Dorsolateral prefrontal cortex (tissue), 122 donors: ENCODE measurements at places on chromosomes 7 and 10.

- peak; percentile 29 for DNase-seq
Measured at GRCh38 chr10:114174695-114175188, 739 bp upstream of the CCDC186 start.

DNA sequence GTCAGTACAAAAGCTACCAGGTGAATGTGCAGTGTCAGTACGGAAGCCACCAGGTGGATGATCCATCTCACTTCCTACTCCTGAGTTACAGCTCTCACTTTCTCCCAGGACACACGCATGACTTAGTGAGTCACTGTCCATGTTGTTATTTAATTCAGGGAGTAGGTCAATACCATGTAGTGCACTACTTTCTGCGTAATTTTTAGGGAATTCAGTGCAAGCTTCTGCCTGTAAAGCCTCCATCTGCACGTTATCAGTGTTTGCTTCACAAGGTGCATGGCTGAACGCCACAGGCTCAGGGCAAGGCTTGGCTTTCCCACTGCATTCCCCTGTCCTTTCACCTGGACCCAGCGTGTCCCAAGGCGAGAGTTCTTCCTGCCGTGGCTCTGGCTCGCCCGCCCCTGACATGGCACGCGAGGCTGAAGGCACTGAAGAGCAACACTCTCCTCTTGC, 59.5 kb downstream of the LARP4B start:
- no peak for DNase-seq

- DNase-seq = no peak
Measured at GRCh38 chr10:124745252-124745651, 1.1 kb upstream of the FAM53B start.

- no peak for DNase-seq
Measured at GRCh38 chr10:124650820-124651401, 93.3 kb downstream of the FAM53B start.

GRCh38 chr10:124904796-124905195, 37.1 kb upstream of the ZRANB1 start:
- no peak for DNase-seq

GRCh38 chr10:92574548-92575261, 812 bp upstream of the IDE start:
- no peak for DNase-seq

DNA sequence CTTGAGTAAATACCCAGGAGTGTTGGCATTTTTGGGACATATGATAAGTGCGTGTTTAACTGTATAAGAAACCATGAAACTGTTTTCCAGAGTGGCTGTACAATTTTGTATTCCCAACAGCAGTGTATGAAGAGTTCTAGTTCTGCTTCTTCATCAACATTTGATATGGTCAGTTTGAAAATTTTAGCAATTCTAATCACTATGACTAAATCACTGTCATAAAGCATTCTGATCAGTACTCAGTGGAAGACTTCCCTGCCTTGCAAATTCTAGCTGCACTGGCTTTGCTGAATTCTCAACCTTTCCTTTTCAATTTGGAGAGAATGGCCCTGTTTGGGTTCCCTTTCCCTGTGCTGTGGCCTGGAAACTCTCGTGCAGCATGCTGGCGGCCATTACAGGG, 18.6 kb upstream of the FAM221A start:
- DNase-seq = no peak

DNA sequence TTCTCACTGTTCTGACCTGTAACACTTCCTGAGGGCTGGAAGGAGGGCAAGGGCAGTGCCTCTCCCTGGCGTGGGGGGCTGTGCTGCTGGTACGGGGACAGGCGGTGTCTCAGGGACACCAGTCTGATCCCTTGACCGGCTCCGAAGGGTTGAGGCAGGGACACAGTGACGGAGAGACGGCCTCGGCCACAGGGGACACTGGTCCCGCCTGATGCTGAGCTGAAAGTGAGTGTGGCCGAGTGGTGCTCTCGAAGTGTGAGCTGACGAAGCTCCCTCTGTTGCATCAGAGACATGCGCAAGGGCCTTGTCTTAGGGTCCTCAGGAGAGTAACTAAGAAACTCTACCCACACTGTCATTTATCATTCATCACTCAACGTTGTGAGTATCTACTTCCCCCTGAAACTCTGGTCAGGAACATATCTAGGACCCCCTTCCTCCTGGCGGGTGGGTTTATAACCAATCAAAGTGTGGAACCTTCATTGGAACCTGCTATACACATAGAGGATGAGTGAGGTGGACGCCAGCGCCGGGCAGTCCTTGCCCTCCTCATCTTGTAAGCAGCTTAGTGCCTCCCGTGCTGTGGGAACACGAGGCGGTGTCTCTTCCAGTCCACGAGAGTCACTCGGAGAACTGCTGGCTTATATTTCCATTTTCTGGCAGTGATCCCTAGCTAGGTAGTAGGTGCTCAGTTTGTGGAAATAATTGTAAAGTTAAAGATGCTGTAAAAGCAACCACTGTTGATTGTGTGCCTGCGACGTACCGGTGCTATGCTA, 283.1 kb downstream of the DNAJB6 start:
- DNase-seq = no peak

- DNase-seq = no peak
Measured at GRCh38 chr10:31147210-31147608, 115.5 kb upstream of the ZNF438 start.

GRCh38 chr7:149776848-149777407, 3.5 kb upstream of the ZNF467 start:
- DNase-seq = no peak

DNA sequence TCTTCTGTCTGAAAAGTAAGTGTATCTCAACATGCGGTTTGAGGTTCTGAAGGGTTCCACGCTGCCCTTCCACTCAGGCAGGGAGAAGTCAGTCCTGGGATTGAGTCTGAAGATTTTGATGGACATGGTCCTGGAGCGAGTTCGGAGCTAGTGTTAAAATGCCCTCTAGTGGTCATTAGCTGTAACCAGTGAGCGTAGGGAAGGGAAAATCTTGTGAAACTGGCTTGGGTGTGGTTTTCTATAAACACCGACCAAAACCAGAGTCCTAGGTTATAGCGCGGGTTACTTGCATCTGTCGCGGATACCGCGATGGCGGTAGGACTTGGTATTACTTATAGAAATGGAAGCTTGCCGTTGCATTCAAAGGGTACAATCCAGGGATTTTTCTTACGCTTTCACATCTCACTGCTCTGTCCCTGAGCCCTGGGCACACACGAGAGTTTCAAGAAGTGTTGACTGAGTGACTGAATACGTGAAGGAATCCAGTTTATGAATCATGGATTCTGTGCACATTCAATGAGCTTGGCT, 348.2 kb upstream of the C7orf33 start:
- no peak for DNase-seq

GRCh38 chr7:66668677-66669076, 40.0 kb downstream of the KCTD7 start:
- DNase-seq = no peak

GRCh38 chr7:123717689-123718088, 31.1 kb downstream of the WASL start:
- no peak for DNase-seq

GRCh38 chr10:79333513-79333912, 13.8 kb upstream of the PPIF start:
- DNase-seq = no peak

- DNase-seq = no peak
Measured at GRCh38 chr10:63899673-63900300, 378.6 kb downstream of the REEP3 start.

DNA sequence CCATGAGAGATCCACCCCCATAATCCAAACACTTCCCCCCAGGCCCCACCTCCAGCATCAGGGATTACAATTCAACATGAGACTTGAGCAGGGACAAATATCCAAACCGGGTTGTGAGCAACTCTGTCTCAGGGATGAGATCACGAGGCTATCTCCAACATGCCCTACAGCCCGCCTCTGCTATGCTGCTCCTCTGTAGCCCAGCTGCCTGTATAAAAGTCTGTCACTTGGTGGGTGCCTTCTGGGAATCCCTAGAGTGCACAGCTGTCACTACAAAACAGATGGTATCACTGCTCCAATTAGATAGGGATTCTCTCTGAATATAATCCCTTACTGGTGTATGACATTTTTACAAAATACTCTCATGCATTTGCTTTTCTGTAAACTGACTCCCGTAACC, 114.9 kb upstream of the NANOS1 start:
- no peak for DNase-seq

GRCh38 chr7:1232103-1232466, 587 bp upstream of the UNCX start:
- DNase-seq = no peak

GRCh38 chr7:8325067-8325466, 63.1 kb upstream of the ICA1 start:
- DNase-seq = no peak

DNA sequence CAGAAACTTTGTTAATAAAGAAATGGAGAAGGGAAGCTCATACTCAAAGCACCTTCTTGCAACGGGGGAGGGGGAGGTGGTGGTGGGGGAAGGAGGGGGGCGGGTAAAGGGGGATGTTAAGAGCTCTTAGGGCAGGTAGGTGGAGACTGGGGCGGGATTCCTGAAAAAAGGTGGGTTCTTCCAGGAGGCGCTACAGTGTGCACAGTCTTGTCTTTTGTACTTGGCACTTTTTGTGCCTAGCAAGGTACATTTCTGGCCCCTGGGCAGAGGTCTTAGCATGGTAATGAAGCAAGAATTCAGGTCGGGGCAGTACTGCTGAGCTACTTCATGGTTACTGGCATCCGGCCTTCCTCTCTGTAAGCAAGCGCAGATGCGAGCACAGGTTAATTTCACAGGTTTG, 15.2 kb upstream of the LAMB4 start:
- no peak for DNase-seq

DNA sequence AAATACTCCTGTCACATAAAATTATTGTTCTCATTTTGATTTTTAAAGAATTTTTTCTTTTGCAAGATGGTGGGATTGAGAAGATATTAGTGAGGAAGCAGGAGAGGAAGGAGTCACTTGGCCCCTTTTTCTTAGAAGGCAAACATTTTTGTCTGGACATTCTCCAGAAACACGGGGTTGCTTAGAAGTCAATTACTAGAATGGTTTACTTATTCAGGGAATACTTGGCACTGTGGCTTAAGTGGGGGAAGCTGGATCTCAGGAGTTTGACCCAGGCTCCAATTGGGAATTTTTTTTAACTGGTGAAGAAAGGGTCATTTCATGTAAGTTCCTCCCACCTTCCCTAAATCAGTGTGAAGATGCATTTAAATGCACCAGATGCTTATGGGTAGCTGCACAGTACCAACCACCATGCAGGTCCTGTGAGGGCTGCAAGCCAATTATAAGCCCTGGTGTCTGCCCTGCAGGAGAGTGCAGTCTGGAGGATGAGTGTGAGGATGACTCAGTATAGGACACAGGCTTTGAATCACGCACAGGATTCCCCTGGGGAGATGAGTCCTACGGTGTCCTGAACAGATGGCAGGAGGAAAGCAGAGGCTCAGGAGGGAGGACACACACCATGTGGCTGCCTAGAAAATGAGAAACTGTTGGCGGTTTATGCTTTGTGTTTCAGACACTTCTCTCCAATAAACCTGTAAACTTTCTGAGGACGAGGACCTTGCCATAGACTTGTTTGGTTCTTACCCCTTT, 299.1 kb downstream of the PLXNA4 start:
- peak; percentile 46 for DNase-seq

DNA sequence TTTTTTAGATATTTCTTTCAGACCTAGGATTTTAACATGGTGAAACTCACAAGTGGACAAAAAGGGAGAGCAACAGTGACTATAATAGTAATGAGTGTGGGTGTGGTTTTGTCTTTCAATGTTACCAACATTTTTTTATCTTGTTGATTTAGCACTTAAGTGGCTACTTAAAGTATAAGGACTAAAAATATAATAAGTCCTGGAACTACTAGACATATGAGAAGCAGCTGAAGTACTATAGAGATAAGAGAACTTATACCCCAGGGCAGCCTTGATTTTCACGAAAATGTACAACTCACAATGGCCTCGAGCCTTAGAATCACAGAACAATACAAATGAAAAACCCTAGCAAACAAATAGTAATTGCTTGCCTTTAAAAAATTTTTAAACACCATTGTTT, 1151.8 kb downstream of the TYW1 start:
- no peak for DNase-seq

GRCh38 chr7:94655126-94655847, 646 bp downstream of the SGCE start:
- DNase-seq = peak; percentile 9

DNA sequence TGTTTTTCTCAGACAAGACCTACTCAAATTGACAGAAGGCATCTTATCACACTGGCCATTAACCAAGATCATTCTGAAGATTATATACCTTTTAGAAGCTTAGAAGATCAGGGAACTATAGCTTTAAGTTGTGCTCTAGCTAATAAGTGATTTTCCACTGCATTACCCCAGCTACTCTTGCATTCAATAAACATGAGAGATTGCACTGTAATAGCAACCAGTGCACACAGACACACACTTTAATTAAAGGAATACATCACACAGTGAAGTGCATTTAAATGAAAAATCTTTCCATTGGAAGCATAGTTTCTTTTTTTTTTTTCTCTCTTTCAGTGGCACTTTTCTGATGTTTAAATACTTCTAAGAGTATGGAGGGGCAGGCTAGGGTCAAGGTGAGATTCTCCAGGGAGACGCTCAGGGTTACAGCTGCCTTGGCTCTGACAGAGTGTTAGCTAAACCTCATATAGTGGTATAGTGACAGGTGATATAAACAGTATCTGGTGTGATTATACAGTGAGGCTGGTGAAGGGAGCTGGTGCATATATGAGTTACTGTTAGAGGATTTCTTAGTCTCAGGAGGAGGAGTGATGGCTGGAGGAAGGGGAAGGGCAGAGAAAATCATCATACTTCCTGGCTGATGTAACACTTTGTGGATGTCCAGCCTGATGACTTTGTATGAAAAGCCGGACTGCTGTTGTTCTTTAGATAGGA, 369.5 kb downstream of the SORCS3 start:
- DNase-seq = no peak

GRCh38 chr7:43570688-43571365, 12.1 kb upstream of the STK17A start:
- no peak for DNase-seq

DNA sequence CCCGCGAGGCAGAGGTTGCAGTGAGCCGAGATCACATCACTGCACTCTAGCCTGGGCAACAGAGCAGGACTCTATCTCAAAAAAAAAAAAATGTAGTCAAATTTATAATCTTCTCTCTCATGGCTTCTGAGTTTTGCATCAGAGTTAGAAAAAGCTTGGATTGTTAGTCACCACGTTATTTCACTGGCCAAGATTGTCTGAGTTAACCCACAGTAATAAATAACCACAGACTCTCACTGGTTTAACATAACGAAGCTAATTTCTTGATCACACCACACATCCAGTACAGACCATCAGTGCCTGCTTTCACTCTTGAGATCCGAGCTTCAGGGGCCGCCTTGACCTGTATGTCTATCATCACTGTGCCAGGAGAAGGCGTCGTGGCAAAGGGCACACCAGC, 116.8 kb upstream of the JCAD start:
- DNase-seq = no peak

DNA sequence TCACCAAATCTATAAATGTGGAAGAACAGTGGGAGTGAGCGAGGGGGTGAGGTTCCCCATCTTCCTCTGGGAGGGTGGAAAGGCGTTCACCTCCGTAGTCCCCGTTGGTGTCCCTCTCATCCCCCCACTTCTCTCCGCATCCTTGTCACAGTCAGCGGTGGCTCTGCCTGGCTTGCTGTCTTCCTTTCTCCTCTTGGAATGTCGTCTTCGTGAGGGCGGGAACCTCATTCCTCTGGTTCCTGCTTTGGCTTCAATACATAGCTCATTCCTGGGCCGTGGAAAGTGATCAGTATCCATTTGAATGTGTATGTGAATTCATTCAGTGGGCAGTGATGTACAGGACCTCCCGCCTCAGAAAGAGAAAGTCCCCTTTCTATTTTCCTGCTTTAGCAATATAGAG, 289.4 kb downstream of the CAMK1D start:
- DNase-seq = no peak
